Activated gamma-delta T cell treated with Interleukin-2 at 50 U/mL for 16 hours (primary cell): ENCODE measurements at places on chromosomes 1 and 21.

DNA sequence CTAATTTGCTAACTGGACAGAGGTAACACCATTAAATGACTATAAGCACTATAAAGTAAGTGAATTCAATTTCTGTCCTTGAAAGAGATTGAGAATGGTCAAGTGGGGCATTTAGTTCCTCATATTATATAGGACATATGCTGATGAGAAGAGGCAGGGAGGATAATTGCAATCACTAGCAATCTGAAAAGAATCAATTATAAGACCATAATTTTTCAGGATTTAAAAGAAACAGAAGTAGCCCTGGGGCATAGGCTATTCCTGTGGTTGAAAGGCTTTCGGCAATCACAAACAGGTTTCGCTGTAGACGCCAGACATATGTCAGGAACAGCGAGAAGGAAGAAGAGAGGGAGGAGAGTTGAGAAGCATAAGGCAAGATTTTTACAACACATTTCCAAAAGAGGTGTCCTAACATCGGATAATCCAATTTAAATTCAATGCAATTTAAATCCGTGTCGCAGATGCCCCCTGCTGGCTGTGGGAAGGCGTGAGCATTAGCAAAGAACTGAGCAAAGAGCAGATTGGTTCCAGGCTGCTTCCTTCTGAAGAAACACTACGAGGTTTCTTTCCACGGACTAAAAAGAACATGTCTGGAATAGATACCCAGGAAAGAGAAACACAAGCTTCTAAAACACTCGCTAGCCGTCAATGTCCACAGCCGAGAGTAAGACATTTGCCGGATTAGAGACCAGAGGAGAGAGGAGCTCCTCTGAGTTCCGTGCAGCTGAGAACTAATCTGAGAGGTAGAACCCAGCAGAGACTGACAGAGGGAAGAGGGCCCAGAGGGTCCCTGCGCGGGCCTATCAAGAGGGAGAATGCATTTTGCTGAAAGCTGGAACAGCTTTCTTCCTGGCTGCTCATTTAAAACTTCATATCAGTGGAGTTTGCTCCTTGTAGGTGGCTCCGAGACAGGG, 27.9 kb downstream of the RGS5 start:
- DNase-seq, result no peak

- DNase-seq, result no peak
Observed at GRCh38 chr1:169451218-169451824, 24.0 kb upstream of the CCDC181 start.

DNA sequence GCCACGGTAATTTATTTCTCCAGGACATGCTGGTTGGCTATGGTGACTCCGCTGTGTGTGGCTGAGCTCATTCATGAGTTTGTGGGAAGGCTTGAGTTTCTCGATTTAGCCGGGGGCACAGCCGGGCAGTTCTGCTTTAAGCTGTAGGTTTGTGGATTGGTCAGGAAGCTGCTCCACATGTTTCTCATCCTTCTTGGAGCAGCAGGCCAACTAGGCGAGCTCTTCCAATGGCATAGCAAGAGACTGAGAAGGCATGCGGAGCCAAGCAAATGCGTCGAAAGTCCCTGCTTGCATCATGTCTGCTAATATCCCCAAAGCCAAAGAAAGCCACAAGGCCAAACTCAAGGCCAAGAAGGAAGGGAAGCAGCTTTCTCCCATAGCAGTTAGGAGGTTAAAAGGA, 71.6 kb upstream of the GREM2 start:
- DNase-seq, result no peak

DNA sequence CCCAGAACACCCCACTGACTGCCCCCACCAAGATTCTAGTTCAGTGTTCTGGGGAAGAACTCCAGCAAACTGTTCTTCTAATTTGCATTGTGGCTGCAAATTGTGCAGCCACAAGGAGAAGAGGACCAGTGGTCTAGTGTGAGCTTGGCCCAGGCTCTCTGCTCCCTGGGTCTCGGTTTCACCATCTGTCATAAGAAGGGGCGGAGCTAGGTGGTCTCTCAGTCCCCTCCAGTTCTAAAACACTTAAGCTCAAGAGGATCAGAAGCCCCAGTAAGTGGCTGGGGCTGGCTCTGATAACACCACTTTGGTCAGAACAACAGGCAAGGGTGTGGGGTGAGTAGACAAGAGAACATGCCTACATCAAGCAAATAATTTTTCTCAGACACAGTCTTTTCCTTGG, 99.9 kb downstream of the BEND5 start:
- no peak for DNase-seq

DNA sequence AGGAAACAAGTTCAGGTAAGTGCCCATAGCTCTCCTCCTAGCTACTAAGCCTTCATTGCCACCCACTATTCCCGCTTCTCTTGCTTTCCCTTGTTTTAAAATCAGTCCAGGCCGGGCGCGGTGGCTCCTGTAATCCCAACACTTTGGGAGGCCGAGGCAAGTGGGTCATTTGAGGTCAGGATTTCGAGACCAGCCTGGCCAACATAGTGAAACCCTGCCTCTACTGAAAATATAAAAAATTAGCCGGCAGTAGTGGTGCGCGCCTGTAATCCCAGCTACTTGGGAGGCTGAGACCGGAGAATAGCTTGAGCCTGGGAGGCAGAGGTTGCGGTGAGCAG, 4.4 kb upstream of the CTTNBP2NL start:
- no peak for DNase-seq
